Suppressor macrophage treated with lipopolysaccharide for 1 hour (primary cell): ENCODE measurements at places on chromosomes 2 and 18.
A peak's percentile ranks its signal among the peaks of the same experiment; 100 is the strongest.

- no peak for DNase-seq
Measured at GRCh38 chr2:42072349-42073118, 24.7 kb downstream of the PKDCC start.

DNA sequence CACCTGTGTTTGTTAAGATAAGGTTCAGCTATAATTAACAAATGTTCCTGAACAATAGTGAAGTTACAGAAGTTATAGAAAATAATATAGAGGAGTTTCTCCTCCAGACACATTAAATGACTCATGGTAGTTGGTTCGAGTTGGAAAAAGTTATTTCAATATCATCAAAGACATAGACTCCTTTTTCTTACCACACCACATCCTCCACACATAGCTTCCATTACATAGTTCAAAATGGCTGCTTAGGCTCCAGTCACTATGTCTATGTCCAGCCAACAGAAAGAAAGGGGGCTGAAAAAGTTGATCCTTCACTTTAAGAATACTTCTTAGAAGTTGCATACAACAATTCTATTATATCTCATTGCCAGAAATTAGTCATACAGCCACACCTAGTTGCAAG lies 50.7 kb downstream of the DYNAP start:
- no peak for DNase-seq

- DNase-seq: peak; percentile 89
Measured at GRCh38 chr2:143730953-143731260, 601.7 kb downstream of the ARHGAP15 start.

DNA sequence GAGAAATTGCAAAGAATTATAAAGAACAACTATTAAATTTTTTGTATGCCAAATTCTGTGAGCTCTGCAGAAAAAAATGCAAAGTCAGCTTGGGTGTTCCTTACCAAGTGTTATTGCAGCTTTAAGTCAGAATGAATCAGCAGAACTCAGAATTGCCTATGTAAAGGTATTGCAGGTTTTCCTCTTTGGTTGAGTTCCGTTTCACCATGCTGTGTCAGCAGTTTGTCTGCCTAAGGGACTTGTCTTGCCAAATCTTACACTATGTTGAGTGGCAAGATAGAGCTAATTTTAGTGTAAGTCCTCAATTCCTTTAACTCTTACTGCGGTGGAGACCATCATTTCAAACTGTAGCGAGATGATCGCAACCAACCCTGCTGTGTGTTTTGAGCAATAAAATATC lies 38.8 kb downstream of the ADAM23 start:
- no peak for DNase-seq

DNA sequence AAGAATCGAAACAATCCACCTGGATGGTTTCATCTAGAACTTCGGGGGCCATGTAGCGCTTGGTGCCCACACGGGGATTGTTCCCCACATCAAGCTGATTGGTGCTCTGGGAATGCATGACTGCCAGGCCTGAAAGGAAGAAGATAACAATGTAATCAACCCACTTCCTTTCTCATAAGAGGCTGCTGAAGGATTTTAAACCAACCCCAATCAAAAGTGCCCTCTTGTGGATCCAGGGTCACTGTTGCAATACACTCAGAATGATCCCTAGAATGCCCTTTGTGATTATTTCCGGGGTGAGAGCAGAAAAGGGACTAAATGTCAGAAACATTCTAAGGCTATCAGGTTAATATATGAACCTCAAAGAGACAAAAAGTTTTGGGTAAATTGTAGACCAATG lies 115.2 kb downstream of the ACVR1 start:
- no peak for DNase-seq

DNA sequence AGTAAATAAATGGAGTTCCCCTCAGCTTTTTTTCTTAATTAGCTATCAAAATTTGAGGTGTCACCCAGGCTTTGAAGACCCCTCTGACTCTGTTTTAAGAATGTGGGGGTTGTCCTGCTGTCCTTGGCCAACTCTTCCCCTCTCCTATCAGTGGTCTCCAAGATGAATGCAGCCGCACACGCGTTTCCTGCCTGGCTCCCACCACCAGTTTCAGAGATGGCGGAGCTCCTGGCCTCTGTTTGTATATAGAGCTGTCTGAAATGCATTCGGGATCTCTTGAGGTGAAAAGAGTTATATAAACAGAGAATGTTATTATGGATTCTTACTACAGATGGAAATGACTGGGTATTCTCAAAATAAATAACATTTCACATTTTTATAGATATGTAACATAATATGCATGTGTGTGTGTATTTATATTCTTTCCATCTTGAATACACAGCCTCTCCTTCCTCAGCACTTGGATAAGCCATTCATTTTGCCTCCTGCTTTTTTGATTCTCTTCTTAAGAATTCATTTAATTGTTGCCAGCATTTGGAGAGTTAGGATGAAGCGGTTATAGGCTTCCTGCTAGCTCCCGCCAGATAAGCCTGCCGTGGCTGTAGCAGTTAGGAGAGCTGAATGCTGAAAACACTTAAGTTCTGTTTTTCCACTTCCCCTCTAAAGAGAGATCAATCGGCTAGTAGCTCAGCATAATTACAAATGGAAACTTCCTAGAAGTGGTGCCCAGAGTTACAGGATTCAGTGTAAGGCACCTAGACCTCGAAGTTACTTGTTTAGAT lies 659.3 kb upstream of the FANCL start:
- no peak for DNase-seq

DNA sequence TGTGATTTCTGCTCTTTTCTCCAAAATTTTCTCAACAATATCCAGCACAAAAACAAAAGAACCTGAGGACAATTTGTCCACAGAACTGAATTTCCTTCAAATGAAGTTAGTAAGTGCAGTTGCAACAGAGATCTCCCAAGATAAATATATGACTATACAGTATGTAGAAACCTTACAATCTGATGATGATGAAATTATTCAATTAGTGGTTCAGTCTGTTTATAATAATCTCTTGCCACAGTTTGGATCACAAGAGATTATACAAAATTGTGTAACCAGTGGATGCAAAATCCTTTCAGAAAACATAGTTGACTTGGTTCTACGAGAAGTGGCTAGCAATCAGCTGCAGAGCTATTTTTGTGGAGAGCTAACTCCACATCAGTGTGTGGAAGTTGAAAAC lies 68.7 kb downstream of the FSIP2 start:
- DNase-seq: no peak

DNA sequence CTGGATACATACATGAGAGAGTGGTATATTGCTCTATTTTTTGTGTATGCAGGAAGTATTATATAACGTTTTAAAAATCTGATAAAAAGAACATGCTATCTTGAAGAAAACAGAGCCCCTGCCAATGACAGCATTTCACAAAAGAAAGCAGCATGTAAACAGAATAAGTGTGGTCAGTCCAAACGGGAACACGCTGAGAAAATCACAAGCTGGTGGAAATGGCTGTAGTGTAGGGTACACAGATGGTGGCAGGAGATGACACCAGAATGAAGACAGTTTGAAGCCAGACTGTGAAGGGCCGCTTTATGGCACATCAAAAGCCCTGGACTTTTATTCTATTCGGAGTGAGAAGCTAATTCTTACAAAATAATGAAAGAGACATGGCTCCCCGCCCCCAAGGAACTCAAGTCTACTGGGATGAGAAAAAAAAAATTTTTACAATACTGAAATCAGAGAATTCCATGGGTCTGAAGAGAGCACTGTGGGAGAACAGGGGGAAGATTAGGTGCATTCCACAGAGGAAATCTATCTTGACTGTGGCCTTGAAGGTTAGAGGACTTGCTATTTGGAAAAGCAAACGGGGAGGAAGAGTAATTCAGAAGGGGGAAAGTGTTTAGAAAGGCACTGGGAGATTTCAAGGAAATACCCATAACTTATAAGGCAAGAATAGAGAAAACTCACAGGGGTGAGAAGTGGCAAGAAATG lies 217.7 kb upstream of the SMAD7 start:
- peak; percentile 39 for DNase-seq

- no peak for DNase-seq
Measured at GRCh38 chr2:69566669-69567068, 76.9 kb downstream of the AAK1 start.

DNA sequence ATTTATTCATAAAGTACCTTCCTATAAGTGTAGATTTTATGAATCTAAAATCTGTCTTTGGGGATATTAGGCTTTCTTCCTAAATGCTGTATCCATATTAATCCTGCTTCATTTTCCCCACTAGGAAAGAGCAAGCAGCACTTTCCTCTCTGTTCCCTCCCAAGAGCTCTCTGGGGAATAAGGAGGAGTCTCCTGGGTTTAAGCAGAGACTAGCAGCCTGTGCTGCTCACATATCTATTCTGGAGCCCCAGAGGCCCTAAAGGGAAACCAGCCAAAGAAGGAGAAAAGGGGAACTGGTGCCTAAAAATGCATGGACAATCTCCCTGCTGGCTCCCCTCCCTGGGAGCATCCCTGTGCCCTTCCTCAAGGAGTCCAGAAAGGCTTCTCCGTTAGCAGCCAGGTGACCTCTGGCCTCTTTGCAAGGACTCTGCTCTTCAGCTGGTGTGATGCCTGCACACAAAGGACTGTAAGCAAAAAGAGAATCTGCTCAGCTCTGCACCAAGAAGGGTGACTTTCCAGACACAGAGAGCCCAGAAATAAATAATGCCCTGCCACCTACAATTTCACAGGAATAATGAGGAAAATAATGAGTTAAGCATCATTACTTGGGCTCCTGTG lies 270.6 kb downstream of the SS18 start:
- no peak for DNase-seq

- DNase-seq: peak; percentile 24
Measured at GRCh38 chr18:35289293-35289692, 736 bp downstream of the ZSCAN30 start.

- DNase-seq: no peak
Measured at GRCh38 chr18:59660786-59661743, 36.2 kb downstream of the CCBE1 start.

DNA sequence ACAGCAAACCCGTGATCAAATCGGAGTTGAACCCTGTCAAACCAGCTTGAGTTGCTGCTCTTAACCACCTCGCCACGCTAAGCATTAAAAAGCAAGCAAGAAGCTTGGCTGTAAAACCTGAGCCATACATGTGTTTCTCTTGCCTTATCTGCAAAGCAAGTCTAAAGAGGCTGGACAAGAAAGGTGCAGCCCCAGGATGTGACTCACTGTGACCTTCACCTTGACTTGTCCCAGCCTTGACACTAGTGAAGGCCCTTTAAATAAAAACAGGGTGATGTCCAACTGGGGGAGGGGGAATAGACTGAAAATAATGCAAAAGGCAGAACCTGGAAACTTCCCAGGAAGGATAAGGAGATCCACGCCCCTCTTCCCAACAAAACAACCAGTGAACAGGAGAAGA lies 127.6 kb upstream of the NPAS2 start:
- no peak for DNase-seq

GRCh38 chr2:204274429-204274828 lies 270.8 kb upstream of the PARD3B start:
- no peak for DNase-seq

GRCh38 chr18:60331890-60332289 lies 40.7 kb downstream of the MC4R start:
- DNase-seq: no peak

GRCh38 chr2:216572582-216573578 lies 60.3 kb upstream of the IGFBP2 start:
- DNase-seq: no peak

DNA sequence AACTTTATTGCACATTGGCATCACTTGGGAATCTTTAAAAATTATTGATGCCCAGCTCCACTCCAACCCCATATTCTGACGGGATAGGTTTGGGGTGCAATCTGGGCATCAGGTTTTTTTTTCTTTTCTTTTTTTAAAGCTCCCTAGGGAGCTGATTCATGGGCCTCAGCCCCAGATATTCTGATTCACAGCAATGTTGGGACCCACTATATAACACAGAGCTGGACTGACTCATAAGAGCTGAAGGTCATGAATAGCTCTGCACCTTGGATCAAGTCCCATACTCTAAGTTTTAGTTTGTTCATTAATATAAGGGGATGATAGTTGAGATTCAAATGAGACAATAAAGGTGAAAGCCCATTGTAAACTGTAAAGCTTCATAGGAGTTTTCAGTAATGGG lies 191.1 kb upstream of the REV1 start:
- no peak for DNase-seq

- peak; percentile 8 for DNase-seq
Measured at GRCh38 chr18:30298769-30299168, 743.8 kb downstream of the DSC3 start.

DNA sequence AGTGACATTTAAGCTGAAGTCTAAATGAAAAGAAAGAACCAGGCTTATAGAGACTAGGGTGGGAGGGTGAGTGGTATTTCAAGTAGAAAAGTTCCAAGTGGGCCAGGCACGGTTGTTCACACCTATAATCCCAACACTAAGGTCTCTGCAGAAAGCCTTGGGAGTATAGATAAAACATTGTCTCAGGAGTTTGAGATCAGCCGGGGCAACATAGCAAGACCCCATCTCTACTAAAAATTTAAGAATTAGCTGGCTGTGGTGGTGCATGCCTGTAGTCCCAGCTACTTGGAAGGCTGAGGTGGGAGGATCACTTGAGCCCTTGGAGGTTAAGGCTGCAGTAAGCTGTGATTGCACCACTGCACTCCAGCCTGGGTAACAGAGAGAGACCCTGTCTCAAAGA lies 143.4 kb upstream of the PKDCC start:
- no peak for DNase-seq

- no peak for DNase-seq
Measured at GRCh38 chr2:53755121-53755520, 12.5 kb upstream of the CHAC2 start.

- peak; percentile 91 for DNase-seq
Measured at GRCh38 chr18:23237524-23238151, 102.4 kb downstream of the CABLES1 start.

GRCh38 chr2:153891051-153891450 lies 19.3 kb downstream of the GALNT13 start:
- no peak for DNase-seq

- DNase-seq: no peak
Measured at GRCh38 chr2:163664610-163665009, 71.2 kb downstream of the FIGN start.

GRCh38 chr2:207499114-207499513 lies 30.6 kb upstream of the CREB1 start:
- DNase-seq: peak; percentile 20

DNA sequence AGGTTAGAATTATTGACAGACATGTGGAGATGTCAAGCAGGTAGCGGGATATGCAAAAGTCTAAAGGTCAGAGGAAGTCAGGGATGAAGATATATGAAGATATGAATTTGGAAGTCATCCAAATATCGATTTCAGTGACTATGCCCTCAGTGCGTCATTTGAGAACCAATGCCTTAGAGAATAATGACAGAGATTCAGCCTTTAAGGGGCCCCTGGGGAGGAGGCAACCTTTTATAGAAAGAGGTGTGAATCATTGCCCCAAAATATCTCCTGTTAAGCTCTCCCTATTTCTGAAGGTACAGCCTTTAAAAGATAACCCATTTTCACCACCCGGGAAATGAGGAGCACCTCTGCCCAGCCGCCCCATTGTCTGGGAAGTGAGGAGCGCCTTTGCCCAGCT lies 223.4 kb downstream of the NCKAP5 start:
- DNase-seq: no peak

- DNase-seq: peak; percentile 88
Measured at GRCh38 chr2:191202209-191202721, 42.9 kb upstream of the MYO1B start.

DNA sequence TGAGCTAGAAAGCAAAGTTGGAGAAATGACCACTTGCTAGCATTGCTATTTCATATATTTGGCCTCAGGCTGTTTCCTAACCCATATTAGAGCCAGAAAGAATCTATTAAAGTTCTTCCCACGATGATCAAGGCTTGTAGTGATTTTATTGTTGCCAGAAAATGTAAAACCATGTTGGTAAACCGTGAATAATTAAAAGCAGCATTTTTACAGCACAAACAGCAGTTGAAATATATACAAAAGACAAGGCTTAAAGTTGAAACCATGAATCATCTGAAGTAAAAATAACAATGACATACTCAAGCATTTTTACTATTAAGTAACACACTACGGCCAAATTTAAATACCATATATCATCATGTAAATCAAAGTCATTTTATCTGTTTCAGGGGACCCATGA lies 27.7 kb upstream of the DSC3 start:
- no peak for DNase-seq
